ENCODE measurements at places on chromosomes 13 and 19.

DNA sequence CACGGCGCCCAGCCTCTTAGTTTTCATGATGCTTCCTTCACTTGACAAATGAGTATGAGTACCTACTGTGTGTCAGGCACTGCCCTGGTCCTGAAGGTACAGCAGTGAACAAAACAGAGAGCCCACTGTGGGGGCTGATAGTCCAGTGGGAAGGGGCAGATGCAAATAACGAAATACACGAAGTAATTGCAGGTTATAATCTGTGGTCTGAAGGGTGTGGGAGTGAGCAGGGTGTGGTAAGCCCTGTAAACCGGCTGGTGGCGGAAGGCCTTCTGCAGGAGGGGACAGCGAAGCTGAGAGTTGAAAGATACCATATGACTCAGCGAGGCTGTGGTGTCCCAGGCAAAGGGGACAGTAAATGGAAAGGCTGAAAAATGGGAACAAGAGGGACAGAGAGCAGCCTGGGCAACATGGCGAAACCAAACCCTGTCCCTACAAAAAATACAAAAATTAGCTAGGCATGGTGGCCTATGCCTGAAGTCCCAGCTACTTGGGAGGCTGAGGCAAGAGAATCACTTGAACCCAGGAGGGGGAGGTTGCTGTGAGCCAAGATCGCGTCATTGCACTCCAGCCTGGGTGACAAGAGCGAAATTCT is 60.5 kb downstream of the MAP4K1 start:
- no peak for DNase-seq

GRCh38 chr13:113724780-113725315 is 34.2 kb upstream of the TMEM255B start:
- peak; percentile 76 for DNase-seq

GRCh38 chr13:77465603-77466195 is 69.8 kb upstream of the SCEL start:
- no peak for DNase-seq

DNA sequence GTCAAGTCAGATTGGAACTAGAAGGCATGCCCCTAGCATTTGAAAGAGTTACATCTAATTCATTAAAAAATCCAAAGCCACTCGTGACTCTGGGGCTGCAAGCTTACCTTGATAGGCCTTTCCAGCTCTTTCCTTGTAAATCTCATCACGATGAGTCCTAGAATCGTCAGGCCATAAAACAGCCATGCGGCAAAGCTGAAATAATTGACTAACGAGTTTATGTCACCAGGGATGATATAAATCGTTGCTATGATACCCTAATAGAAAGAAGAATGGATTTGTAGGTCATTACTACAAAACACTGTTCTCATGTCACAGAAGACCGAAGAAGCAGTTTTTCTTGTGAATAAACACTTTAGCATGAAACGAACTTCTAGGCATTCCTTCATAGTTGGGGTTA is 27.5 kb downstream of the SLC7A9 start:
- no peak for DNase-seq

DNA sequence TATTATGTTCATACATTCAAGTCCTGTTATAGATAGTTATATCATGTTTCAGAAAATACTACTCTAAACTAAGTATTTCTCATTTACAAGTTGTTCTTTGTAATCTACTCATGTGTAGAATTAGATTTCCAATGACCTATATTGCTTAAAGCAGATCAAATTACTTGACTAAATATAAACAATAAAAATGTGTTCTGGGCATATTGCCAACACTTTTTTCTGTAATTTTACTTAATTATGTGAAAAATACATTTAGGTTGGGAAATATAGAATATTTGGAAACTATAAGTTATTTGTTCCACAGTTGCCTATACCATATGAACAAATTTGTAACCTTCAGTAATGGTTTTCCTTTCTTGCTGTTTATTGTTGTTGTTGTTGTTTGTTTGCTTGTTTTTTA is 275.2 kb upstream of the PCDH9 start:
- no peak for DNase-seq

DNA sequence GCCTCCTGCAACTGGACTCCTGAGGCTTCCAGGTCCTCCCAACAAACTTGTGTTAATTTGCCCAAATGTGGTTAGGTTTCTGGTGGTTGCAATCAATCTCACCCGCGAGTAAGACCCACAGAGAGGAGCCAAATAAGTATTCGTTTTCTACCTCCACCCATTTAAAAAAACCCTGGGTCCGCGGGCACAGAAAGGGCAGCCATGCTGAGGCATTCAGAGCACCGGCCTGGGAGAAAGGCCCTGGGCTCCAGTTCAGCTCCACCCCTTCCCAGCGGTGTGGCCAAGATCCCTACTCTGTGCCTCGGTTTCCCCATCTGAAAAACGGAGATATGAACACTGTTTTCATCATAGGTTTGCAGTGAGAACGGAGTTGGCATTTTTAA is 56.9 kb downstream of the PEPD start:
- DNase-seq: no peak

DNA sequence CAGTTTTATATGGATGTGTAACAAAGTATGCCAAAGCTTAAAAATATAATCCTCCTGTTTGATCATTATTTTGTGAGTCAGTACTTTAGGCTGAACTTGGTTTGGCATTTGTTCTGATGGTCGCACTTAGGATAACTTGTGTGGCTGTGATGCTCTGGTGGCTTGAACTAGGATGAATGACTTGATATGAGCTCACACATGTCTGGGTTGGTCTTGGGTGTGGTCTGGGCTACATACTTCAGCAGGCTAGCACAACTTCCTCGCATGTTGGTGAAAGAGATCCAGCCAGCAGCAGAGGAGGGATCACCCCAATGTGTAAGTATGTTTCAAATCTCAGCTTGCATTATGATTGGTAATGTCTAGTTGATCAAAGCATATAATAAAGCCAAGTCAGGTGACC is 969.1 kb upstream of the PCDH9 start:
- no peak for DNase-seq

DNA sequence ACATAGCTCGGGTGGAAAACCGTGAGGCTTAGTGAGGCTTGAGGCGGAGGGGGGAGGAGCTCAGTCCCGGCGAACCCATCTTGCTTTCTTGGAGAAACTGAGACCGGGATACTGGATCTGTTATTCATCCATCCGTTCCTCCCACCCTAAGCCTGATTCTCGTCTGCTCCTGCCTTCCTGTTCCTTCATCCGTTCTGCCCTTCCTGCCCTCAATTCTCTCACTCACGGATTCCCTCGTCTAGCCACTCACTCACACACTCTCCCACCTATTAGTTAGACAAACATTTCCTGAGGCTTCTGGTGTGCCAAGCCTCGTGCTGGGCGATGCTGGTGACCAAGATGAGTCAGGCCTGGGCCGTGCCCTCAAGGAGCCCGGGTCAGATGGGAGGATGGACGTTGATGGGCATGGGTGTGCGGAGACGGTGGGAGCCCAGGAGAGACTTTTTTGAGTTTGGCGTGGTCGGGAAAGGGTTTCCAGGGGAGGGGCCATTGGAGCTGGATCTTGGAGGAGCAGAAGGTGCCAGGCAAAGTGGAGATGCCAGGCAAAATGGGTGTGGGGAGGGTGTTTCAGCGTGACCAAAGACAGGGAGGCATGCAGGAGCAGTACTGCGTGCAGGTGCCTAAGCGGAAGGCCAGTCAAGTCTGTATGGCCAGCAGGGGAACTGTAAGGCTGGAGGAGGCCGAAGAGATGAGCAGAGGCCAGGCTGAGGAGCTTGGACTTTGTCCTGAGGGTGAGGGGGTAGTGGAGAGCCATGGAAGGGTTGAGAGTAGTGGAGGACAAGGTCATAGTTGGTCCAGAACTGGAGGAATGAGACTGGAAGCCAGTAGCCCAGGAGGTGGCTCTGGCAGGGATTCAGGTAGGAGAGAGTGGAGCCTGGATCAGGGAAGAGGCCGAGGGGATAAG is 7.4 kb upstream of the CNFN start:
- DNase-seq: no peak

GRCh38 chr13:44506719-44507118 is 69.4 kb downstream of the TSC22D1 start:
- DNase-seq: no peak

DNA sequence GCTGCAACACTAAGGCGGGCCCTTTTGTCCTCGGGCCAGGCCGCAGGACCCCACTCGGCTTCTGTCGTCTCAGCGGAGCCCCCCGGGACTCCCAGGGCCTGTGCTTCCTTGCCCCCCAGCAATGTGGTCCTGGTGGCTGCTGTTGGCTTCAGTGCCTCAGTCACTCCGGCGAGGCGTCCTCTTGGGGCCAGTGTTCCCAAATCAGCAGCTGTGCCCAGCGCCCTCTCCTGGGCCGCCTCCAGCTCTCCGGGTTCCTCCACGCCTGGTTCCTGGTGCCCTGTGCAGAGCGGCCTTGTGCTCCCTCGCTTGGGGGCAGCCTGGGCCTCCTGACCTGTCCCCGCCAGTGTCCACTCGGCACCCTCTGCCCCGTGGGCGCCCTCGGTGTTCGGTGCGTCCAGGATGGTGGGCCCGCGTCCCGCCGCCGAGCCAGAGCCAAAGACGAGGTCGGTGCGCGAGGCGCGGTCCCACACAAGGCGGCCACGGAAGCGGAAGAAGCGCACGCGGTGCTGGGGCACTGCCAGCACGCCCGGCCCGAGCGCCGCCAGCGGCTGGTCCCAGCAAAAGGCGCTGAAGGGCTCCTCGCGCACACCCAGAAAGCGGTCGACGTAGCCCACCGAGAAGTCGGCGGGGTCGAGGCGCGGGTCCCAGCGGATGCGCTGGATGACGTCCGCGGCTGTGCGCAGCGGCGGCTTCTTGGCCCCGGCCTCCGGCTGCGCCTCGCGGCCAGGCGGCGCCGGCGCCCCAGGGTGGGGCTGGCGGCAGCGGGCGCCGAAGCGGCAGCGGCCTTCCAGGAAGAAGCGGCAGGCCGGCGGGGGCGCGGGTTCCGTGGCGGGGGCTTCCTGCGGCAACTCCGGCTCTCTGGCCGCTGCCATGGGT is 685 bp downstream of the LENG9 start:
- peak; percentile 53 for DNase-seq

DNA sequence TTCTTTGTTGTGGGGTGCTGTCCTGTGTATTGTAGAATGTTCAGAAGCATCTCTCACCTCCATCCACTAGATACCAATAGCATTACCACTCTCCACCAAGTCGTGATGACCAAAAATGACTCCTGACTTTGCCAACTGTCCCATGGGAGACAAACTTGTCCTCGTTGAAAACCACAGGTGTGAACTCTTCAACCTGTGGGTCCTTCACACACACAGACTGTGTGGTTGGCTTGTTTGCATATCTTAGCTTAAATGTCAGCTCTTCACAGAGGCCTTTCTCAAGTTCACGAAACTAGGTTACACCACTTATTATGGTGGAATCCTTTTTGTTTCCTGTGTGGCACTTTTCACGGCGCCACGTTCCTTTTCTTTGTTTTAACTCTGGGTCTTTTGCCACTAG is 6.8 kb downstream of the GPC5 start:
- no peak for DNase-seq

DNA sequence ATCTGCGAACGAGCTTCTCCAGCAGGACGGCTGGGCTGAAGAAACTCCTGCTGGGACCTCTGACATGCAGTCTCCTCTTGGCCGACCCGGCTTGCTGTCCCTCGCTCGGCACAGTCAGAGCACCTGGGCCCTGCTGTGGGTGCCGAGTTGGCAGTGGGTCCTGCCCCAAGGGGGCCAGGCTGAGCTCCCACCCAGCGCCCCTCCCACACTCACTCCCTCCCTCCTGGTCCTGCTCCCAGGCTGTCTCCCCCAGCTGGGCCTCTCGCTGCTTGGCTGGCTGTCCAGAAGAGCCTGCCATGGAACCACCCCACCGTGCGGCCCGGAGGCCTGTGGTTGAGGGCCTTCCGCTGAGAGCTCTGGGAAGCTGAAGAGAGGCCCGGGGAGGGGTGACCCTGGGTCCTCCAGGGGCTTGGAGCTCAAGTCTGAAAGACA is 6.0 kb downstream of the AKT2 start:
- no peak for DNase-seq

GRCh38 chr13:108005231-108005630 is 210.1 kb downstream of the LIG4 start:
- DNase-seq: no peak

GRCh38 chr19:36574741-36575140 is 1.6 kb upstream of the ZNF529 start:
- no peak for DNase-seq

DNA sequence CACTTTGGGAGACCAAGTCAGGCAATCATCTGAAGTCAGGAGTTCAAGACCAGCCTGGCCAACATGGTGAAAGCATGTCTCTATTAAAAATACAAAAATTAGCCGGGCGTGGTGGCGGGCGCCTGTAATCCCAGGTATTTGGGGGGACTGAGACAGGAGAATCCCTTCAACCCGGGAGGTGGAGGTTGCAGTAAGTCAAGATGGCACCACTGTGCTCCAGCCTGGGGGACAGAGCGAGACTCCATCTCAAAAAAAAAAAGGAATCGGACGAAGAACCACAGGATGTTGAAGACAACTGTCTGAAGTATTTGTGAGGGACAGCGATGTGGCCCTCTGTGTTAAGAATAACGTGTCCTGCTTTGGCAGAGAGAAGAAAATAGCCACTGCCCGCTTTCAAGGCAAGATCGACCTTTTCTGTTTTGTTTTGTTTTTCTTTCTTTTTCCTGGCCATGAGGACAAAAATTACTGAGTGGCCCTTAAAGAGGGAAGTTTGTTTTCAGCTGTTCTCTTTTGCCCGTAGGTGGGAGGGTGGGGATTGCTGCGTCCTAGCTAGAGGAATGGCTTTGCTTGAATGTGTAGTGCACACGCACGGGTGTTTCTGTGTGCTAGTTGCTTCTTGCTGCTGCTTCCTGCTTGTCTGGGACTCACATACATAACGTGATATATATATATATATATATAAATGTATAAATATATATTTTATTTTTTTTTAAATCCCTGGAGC is 6.2 kb upstream of the PRKCG start:
- no peak for DNase-seq

DNA sequence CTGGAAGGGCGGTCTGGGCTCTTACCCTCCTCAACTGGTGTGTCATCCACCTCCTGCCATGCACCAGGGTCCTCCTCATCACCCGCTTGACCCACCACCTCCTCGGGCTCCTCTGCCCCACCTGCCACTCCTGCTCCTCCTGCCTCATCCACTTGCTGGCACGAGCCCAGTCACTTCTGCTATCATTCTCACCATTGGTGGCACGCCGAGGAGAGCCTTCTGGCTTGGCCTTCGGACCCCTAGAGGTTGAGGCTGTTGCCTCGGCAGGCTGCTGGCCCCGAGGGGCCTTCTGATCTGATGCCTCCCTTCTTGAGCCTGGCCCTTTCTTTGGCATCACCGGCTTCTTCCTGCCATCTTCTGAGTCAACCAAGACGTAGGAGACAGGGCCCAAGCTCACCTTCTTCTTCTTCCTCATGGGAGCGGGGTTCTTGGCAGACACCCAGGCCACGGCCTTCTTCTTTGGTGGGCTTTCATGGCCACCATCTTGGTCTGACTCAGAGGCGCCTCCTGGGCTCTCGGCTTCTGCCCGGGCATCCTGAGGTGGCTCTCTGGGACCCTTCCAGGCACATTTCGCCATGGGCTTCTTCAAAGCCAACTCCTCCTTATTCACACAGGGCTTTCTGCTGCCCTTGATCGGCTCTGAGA is 1.7 kb downstream of the PNMA8A start:
- DNase-seq: no peak

- no peak for DNase-seq
These were observed 26.7 kb downstream of the MAB21L1 start for GRCh38 chr13:35449821-35450220.

GRCh38 chr19:58304748-58305064 is 471 bp upstream of the ERVK3-1 start:
- DNase-seq: no peak

GRCh38 chr13:50119591-50119990 is 104.3 kb downstream of the KCNRG start:
- no peak for DNase-seq
